Central memory CD8-positive, alpha-beta T cell (primary cell): ENCODE measurements at places on chromosomes 4 and X.

GRCh38 chr4:15428611-15429010, 778 bp downstream of the C1QTNF7 start:
- H3K27ac ChIP-seq = no peak overlapping the region
- H3K27me3 ChIP-seq = peaks cover 13% of the 10 kb centered on the region
- peaks cover 2% of the 10 kb centered on the region for H3K36me3 ChIP-seq
- no peak for DNase-seq

DNA sequence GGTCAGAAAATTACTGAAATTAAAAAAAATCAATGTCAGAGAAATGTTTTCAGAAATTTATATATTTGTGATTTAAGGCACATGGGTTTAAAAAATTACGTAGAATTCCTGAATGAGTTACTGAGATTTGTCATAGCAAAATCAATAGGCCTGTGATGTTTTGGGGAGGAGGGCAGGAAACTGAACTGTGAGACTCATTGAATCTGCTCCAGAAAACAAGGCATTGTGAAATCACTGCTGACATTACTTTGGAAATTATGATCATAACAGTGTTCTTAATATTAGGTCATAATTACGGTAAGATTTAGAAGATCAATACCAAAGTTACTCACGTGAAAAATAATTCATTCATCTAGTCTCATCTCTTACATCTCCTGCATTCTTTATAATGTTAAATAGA, 5.3 kb downstream of the FGF5 start:
- DNase-seq = no peak
- no peak overlapping the region for H3K4me3 ChIP-seq
- H3K27ac ChIP-seq = no peak overlapping the region
- peaks cover 63% of the 10 kb centered on the region for H3K27me3 ChIP-seq
- H3K36me3 ChIP-seq = peaks cover 3% of the 10 kb centered on the region

DNA sequence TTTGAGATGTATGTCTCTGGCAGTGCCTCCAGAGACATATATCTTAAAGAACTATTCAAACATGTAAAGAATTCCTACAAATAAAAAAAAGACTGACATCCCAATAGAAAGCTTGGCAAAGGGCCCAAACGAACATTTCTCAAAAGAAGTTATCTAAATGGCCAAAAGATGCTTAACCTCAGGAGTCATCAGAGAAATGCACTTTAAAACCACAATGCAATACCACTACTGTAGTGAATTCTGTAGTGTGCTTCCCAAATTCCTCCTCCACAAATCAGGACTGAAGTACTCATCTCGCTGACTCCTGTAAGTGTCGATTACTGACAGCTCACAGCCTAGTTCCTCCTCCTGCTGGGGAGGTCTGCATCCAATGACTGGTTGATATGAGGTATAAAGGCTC, 129.0 kb upstream of the MAMLD1 start:
- H3K4me1 ChIP-seq = no peaks in the 10 kb centered on the region
- H3K36me3 ChIP-seq = no peaks in the 10 kb centered on the region
- DNase-seq = no peak
- H3K4me3 ChIP-seq = no peak overlapping the region

DNA sequence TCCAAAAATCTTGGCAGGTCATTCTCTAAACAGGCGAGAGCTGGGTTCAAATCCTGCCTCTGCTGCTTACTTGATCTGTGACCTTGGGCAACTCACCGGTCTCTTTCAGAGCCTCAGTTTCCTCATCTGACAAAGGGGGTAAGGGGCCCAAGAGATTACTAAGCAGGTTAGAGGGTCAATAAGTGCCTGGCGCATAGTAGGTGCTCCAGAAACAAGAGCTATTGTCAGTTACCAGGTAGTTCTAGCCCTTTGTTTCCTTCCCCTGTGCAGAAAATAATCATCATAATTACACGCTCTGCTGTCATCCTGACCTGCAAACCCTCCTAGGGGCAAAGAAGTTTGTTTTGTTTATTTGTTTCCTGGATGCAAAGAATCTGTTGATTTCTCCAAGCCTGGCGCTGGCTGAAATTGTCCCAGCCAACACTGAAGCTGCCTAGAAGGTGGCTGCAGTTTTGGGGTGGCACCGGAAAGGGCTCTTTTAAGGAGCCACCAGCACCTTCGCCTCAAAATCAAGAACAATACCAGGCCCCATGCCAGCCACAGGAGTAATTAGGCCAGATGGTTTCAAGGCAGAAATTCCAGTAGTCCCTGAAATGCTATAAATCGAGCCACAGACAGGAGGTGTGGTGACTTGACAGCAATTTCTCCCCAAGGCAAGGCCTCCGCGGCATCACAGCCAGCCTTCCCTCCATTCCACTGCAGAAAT, 10.2 kb upstream of the KIAA0232 start:
- peaks cover 1% of the 10 kb centered on the region for H3K36me3 ChIP-seq
- no peak overlapping the region for H3K27ac ChIP-seq
- H3K4me3 ChIP-seq = no peak overlapping the region
- H3K27me3 ChIP-seq = no peaks in the 10 kb centered on the region

- no peak overlapping the region for H3K4me3 ChIP-seq
- no peaks in the 10 kb centered on the region for H3K27me3 ChIP-seq
- H3K27ac ChIP-seq = no peak overlapping the region
These were observed 144.8 kb downstream of the FRYL start for GRCh38 chr4:48635310-48635709.

DNA sequence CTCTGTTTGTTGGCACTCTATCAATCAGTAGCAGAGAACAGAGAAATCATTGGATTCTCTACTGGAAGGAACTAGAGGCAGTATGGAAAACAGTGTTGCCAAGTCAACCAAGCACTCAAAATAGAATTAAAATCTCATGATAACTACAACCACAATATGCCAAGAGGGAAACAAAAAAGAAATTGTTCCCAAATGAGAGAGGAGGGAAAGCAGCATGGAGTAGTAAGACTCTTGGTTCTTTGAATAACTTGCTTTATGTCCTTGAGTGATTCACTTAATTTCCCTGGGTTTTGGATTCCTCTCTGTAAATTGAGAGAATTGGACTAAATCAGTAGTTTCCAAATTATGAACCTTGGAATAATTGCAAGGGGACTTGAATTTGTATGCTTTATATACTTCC, 285.5 kb upstream of the ANKRD50 start:
- H3K4me1 ChIP-seq = no peaks in the 10 kb centered on the region
- DNase-seq = no peak
- H3K36me3 ChIP-seq = no peaks in the 10 kb centered on the region
- no peak overlapping the region for H3K27ac ChIP-seq
- no peaks in the 10 kb centered on the region for H3K27me3 ChIP-seq

GRCh38 chrX:46953597-46953996, 41.4 kb downstream of the JADE3 start:
- no peak overlapping the region for H3K27ac ChIP-seq
- no peak for DNase-seq
- no peak overlapping the region for H3K4me3 ChIP-seq
- no peaks in the 10 kb centered on the region for H3K36me3 ChIP-seq
- H3K27me3 ChIP-seq = no peaks in the 10 kb centered on the region
- no peaks in the 10 kb centered on the region for H3K4me1 ChIP-seq

- H3K36me3 ChIP-seq = no peaks in the 10 kb centered on the region
- H3K4me1 ChIP-seq = no peaks in the 10 kb centered on the region
- peaks cover 27% of the 10 kb centered on the region for H3K27me3 ChIP-seq
- no peak for DNase-seq
These were observed 121.6 kb upstream of the CBR4 start for GRCh38 chr4:169131556-169132208.

DNA sequence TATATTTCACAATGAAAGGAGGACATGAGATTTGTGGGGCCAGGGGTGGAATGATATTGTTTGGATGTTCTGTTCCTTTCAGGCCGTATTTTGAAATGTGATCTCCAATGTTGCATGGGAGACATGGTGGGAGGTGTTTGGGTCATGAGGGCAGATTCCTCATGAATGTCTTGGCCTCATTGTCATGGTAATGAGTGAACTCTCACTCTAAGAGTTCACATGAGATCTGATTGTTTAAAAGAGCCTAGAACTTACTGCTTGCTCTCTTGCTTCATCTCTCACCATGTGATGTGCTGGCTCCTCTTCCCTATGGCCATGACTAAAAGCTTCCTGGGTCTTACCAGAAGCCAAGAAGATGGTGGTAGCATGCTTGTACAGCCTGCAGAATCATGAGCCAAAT, 1183.0 kb downstream of the TECRL start:
- no peaks in the 10 kb centered on the region for H3K4me1 ChIP-seq
- no peaks in the 10 kb centered on the region for H3K27me3 ChIP-seq
- no peak for DNase-seq
- no peak overlapping the region for H3K27ac ChIP-seq

- no peaks in the 10 kb centered on the region for H3K27me3 ChIP-seq
- DNase-seq = no peak
- no peaks in the 10 kb centered on the region for H3K4me1 ChIP-seq
- no peak overlapping the region for H3K4me3 ChIP-seq
These were observed 9.7 kb upstream of the TMEM165 start for GRCh38 chr4:55386073-55386472.

- H3K36me3 ChIP-seq = no peaks in the 10 kb centered on the region
- H3K27ac ChIP-seq = no peak overlapping the region
- no peaks in the 10 kb centered on the region for H3K4me1 ChIP-seq
- H3K4me3 ChIP-seq = no peak overlapping the region
These were observed 69.7 kb downstream of the FANCB start for GRCh38 chrX:14802943-14803710.
